ENCODE measurements at places on chromosomes 1 and 21.

DNA sequence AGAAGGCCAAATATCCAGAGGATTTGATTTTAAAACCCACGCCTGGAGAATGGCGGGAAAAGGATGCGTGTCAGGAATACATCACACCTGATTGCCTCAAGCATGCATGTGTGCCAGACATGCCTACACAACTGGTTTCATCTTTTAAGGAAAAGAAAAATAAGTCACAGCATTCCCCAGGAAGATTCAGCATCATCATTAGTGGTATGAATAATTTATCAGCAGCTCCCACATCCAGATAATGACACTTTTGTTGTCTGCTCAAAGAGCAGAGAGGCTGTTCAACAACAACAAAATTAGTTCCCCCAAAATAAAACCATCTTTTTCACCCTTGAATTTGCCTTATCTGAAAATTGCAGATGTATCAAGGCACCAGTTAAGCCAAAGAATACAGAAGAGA, 328.6 kb upstream of the C1orf87 start:
- no peak for DNase-seq

- no peak for DNase-seq
These were observed 4.0 kb upstream of the PLEKHM2 start for GRCh38 chr1:15680131-15680530.

GRCh38 chr1:246591047-246591446, 24.8 kb downstream of the CNST start:
- no peak for DNase-seq

- no peak for DNase-seq
These were observed 2.2 kb downstream of the PHGDH start for GRCh38 chr1:119713749-119714456.

GRCh38 chr1:233867028-233867427, 37.4 kb upstream of the SLC35F3 start:
- no peak for DNase-seq

- DNase-seq = no peak
These were observed 2.9 kb upstream of the SYT2 start for GRCh38 chr1:202713110-202713509.

DNA sequence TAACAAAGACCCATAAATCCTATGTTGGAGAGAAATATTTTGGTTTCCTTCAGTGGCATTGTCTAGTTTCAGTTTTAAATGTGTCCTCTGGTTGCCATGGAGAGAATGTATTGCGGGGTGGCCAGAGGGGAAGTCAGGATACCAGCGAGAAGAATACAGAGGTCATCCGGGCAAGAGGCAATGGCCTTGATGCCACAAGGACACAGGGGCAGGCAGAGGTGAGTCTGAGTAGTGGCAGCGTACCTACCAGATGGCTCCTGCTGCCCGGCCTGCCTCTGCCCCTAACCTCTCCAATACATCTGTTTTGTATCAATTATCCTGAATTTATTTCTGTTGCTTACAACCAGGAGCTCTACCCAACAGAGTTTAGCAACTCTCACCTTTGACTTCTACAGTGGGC, 14.9 kb downstream of the KLHDC7A start:
- no peak for DNase-seq

DNA sequence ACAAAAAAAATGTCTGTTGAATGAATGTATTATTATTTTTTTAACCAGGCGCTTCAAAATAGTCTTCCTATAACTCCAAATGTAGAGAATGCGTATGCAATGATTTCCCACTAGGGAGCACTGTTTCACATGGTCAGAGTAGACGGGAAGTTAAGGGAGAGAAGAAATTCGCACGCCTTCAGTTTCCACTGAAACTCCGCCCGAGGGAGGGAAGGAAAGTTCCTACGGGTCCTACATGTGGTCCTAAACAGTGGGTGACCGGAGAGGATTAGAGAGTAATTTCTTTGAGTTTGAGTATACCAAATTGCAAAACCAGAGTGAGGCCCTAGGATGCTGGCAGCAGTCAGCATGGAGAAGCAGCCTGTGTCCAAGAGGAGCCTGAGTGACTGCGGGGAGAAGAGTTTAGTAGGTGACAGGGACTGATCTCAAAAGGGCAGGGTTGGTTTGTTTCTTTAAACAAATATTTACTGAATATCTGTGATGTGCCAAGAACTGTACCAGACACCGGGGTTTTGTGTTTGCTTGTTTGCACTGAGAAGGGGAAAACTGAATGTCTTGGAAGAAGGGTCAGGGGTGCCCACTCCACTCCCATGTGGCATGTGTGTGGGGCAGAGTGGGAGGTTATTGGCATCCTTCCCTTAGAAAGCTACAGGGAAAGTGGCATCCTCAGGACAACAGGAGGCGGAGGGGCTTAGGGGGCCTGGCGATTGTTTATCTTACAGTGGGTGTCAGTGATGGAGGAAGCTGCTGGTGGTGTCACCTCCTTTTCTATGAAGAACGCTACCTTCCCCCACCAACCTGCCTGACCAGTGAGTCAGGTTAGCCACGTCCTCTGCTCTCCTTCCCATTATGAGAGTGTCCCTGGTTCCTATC, 22.8 kb downstream of the RNU5D-1 start:
- no peak for DNase-seq

- no peak for DNase-seq
These were observed 54.9 kb downstream of the OPTC start for GRCh38 chr1:203548892-203549291.

GRCh38 chr1:183604038-183604808, 14.0 kb upstream of the NCF2 start:
- DNase-seq = no peak

GRCh38 chr1:161044908-161045735, 655 bp downstream of the USF1 start:
- no peak for DNase-seq

GRCh38 chr21:39984286-39984991, 117.2 kb downstream of the PCP4 start:
- DNase-seq = no peak

- DNase-seq = no peak
These were observed 196.1 kb downstream of the KCNH1 start for GRCh38 chr1:210937846-210938245.

GRCh38 chr1:87224201-87224600, 104.5 kb upstream of the LMO4 start:
- no peak for DNase-seq

- DNase-seq = no peak
These were observed 19.6 kb upstream of the KCNQ4 start for GRCh38 chr1:40763742-40764532.

GRCh38 chr1:72063364-72064044, 218.8 kb downstream of the NEGR1 start:
- DNase-seq = no peak

DNA sequence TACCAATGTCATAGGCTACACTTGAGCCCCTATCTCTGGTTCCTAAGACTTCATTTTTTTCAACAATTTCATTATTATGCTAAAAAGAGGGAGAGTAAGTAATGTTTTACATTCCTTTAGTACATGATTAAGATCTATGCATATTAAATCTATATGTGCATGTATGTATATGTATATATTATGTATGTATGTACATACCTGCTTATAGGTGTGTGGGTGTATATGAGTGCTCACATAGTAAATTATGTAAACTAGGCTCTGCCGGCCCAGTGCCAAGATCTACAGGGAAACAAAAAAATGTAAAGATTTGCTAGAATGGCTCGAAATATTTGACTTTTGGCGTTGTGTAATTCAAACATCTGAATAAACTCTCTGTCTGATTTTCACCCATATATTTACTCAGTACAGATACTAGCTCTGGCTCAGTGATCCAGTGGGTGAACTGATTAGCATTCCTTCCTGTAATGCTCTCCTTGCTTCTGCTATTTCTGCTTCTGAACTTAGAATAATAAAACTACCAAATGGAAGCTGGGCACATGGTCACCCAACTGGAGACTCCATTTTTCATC, 113.1 kb upstream of the FGGY start:
- no peak for DNase-seq

DNA sequence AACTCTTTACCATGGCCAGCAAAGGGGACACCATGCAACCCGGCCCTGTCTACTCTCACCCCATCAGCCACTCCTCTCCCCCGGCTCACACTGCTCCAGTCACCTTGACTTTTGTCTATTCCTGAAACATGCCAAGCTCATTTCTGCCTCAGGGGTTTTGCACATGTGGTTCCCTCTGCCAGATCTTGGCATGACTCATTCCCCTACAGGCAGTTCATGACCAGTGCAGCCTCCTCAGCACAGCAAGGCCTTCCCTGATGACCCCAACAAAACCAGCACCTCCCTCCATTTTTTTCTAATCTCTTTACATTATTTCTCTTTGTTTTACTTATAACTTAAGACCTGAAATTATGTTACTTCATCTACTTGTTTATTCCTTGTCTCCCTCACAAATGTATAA, 58.6 kb upstream of the GJB5 start:
- DNase-seq = no peak

- DNase-seq = no peak
These were observed 43.3 kb downstream of the PTPRC start for GRCh38 chr1:198681831-198682759.

DNA sequence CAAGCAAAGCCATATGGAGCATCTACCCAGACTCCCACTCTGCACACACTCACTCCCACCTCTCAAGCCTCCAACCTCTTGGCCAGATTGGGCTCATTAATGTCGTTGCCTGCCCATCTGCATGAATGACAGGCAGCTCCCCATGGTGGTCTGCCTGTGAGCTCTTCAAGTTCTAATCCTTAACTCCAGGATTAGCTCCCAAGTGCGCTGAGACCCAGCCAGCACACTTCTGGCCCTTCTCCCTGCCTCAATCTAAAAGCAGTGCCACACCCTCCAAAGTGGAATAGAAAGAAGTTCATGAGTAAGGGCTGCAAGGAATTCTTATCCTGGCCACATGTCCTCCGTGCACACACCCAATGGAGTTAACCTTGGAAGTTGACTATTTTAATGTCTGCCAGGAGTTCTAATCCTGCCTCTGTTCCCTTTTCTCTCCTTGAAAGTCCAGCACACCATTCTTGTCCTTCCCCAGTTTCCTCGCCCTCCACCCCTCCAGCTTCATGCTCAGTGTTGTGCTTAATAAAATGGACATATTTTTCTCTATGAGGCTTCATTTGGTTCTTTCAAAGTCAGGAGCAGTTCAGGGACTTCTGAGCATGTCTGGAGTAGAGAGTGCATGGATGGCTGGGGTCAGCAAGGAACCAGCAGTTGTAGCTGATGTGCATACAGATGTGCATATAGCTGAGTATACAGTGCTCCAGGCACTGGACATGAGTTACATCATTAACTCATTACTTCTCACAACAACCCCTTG, 30.1 kb downstream of the CAMK1G start:
- no peak for DNase-seq

DNA sequence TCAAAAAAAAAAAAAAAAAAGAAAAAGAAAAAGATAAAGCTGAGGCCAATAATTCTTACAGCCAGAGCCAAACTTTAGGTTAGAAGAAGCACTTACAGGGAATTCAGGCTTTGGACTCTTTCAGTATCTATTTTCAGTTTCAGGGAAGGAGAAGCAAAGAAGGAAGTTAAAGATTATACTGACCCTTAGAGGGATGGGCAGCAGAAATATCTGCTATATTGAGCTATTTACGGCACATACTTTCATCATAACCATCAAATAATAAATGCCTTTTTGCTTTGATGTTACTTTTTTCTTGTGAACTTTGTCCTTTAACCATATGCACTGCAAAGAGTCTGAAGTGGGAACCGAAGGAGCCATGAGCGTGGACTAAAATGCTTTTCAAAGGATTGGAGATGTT, 42.0 kb downstream of the TM2D1 start:
- DNase-seq = no peak

- no peak for DNase-seq
These were observed 7.5 kb downstream of the ZNF692 start for GRCh38 chr1:248851390-248851789.

DNA sequence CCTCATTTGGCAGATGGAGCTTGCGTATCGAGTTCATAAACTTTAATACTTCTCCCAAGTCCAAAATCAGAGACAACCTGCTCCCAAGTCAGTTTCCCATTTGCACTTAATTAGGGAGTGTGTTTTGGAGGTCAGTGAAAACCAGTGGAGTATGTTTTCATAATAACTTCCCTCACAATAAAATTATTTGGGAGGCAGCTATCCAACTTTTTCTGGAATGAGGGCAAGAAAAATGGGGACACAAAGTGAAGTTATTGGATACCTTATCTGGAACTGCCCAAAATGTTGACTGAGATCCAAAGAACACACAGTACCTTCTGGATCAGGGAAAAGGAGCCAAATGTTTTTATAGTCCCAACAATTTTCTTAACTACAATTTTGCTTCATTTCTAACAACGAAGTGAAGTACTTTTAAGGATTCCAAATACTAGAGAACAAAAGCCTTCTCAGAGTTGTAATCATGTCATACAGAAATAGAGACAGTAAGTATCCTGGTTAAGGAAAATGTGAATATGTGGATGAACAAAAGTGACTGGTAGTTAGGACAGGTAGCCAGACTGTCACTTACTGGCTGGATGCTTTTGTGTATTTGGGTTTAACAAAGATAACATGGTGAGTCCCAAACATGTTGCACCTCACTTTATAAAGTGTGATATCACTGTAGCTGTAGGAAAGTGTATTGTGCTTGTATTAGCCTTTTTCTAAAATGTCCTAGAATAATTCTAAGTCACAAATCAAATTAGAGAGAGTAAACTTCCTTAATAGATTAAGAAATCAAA, 325.0 kb downstream of the HLX start:
- no peak for DNase-seq

DNA sequence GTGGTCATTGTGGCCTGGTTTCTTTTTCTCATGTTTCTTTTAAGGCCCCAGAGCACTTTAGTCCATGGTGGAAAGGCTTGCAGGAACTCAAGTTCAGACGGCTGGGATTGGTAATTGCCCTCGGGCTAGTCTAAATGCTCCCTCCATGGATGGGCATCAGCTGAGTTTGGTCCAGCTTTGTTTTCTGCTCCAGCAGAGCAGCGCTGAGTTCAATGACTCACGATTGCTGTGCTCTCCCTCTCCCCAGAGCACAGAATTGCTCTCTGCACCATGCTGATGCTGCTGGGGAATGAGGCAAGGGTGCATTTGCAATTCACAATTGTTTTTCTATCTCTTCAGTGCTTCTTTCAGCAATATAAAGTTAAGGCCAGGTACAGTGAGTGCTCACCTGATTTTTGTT, 1.8 kb upstream of the OR2T6 start:
- no peak for DNase-seq

DNA sequence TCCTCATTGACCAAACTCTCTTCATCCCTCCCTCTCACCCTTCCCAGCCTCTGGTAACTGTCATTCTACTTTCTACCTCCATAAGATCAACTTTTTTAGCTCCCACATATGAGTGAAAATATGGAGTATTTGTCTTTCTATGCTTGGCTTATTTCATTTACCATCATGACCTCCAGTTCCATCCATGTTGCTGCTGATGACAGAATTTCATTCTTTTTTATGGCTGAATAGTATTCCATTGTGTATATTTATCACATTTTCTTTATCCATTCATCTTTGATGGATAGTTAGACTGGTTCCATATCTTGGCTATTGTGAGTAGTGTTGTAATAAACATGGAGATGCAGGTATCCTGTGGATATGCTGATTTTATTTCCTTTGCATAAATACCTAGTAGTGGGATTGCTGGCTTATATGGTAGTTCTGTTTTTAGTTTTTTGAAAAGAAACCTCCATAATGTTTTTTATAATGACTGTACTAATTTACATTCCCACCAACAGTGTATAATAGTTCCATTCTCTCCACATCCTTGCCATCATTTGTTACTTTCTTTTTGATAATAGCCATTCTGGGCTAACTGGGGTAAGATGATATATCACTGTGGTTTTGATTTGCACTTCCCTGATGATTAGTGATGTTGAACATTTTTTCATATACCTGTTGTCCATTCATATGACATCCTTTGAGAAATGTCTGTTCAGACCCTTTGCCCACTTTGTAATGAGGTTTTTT, 35.7 kb downstream of the IARS2 start:
- no peak for DNase-seq
